ENCODE measurements at places on chromosomes 7 and 10.

DNA sequence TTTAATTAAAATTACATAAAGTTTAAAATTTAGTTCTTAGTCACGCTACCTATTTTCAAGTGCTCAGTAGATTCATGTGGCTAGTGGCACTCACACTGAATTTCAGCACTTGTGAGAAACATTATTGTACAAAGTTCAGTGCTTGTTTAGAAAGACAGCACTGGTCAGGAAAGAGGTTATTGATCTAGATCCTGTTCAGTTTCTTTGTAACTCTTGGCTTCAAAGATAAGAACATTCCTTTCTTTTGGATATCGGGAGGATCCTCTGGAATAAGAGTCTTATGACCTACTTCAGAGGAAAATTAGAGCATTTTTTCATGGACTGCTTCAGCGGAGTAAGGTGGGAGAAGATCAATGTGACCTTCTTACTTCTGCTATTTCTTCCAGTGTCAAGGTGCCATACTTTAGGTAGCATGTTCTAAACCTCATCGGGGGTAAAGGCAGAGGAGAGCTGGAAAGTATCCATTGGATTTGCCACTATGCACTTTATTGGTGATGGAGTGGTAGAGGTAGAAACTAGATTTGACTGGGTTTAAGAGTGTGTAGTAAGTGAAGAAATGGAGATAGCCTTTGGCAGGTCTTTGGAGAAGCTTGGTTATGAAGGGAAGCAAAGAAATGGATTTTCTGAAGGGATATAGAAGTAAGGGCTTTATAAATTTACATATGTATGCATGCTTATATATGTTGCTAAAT lies 39.9 kb downstream of the PHYHIPL start:
- ATAC-seq, result no peak

DNA sequence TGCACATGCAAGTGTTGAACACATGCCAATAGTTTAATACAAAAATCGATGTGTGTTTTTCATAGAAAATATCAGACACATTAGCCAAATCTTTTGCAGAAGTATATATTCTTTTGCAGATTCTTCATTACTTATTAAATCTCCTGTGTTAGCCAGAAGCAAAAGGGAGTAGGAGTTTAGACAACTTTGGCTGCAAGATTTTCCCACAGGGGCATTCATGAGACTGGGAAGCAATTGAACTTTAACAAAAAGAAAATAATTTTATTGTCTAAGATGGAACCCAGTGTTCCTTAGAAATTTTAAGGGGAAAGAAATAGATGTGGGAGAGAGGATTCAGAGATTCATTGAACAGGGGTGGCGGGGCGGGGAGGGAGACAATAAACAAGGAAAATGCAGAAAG lies 1336.0 kb downstream of the GATA3 start:
- ATAC-seq, result no peak

DNA sequence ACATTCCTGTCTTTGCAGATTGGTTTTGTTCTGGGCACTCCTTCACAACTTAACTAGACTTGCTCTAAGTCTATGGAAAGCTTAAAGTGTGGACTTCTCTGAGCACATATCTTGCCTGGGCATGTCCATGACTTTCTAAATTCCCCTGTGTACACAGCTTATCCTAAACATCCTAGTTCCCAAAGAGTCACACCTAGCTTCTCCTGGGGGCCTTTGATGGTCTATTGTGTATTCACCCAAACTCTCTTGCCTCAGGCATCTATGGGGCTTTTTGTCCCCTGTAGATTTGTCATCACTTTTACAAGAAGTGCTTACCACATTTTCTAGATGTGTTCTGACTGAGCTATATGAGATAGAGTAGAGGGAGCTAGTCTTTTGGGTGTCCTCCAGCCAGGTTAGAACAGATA lies 12.2 kb upstream of the ZNF488 start:
- ATAC-seq, result peak; percentile 16

- ATAC-seq, result no peak
These were observed 40.9 kb upstream of the ELAPOR2 start for GRCh38 chr7:87100326-87100725.

DNA sequence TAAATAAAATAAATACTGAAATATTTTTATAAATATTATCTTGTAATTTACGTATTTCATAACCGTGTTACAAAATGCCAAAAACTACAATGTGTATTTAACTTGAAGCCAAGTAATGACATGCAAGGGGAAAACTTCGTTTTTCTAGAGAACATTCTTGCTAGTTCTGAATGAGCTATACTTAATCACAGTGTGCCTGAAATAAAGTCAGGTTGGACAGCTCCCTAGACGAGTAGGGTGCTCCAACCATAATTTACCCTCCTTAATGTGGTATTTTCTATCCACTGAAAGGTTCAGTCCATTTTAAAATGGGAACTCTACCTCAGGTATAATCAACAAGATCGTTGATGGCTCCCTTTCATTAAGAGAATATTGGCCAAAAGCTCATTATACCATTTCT lies 194.5 kb upstream of the AHR start:
- no peak for ATAC-seq

- ATAC-seq, result no peak
These were observed 104.7 kb downstream of the SFMBT2 start for GRCh38 chr10:7306147-7306546.

DNA sequence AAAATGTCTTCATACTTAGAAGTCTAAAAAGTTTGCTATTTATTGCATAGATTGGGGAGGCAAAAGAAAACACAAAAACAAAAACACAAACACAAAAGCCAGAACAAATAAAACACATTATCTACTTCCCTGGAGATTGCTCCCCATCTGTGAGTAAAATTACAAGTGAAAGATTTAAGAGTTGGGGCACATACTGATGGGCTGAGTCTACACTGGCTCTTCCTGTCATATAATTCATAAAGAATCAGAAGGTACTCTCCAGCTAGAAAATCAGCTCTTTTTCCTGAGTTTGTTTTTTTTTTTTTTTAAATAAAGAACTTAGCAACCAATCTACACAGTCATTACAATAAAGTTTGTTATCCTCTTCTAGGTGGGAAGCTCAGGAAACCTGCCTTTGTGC lies 192.4 kb upstream of the LRRN3 start:
- no peak for ATAC-seq

DNA sequence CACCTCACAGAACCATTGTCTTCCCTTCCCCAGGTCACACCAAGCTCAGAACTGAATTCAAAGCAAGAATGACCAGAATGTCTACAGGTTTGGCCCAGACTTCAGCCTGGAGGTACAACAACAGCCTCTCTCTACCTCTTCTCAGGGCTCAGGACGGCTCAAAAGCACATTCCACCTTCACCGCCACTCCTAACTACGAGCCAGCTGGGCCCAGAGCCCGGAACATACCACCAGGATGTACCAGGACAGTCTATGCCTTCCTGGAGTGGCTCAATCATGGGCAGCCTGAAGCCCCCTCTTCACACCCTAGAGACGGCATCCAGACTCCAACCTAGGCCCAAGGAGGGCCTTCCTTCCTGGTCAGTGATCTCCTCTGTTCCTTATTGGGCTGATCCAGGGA lies 41.6 kb downstream of the ANXA8 start:
- ATAC-seq, result no peak

- no peak for ATAC-seq
These were observed 94.4 kb upstream of the COL1A2 start for GRCh38 chr7:94300176-94300835.

DNA sequence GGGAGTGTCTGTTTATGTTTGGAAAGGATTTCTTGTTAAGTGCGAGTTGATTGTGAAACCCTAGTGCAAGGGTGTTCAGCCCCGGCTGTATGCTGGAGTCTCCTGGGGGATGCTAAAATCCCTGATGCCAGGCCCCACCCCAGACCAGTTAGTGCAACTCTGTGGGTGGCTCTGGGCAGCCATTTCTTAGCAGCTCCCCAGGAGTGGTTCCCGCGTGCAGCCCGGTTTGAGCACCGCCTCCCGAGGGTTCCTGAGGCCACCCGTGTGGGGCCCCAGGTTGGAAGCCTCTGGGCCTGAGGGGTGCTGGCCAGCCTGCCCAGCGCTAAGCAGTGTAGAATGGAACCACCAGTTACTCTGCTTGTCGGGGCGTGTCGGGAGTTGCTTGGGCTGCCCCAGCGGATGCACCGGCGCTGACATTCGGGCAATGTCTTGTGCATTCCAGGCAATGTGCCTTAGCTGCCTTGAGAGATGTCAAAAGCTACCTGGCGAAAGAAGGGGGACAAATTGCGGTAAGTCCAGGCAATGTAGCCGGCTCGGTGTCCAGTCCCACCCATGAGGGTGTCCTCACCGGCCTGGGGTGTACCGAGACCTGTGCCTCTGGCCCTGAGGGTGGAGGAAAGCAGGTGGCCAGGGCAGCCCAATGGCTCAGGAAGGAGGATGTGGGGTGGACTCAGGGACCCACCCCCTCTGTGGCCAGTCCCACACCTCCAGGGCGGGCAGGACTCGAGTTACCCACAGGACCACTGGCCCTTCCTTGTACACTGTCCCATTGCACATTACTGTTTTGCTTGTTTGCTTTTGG lies 13.2 kb downstream of the PFKFB3 start:
- ATAC-seq, result no peak

DNA sequence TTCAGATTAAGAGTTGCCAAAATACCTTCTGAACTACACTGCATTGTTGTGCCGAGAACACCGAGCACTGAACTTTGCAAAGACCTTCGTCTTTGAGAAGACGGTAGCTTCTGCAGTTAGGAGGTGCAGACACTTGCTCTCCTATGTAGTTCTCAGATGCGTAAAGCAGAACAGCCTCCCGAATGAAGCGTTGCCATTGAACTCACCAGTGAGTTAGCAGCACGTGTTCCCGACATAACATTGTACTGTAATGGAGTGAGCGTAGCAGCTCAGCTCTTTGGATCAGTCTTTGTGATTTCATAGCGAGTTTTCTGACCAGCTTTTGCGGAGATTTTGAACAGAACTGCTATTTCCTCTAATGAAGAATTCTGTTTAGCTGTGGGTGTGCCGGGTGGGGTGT lies 45.0 kb downstream of the DAGLB start:
- no peak for ATAC-seq

GRCh38 chr10:128712661-128713400 lies 586.6 kb upstream of the MKI67 start:
- no peak for ATAC-seq

- ATAC-seq, result no peak
These were observed 116.1 kb downstream of the INSYN2A start for GRCh38 chr10:127080317-127080716.

- ATAC-seq, result no peak
These were observed 922 bp downstream of the CXCL12 start for GRCh38 chr10:44383749-44384600.

DNA sequence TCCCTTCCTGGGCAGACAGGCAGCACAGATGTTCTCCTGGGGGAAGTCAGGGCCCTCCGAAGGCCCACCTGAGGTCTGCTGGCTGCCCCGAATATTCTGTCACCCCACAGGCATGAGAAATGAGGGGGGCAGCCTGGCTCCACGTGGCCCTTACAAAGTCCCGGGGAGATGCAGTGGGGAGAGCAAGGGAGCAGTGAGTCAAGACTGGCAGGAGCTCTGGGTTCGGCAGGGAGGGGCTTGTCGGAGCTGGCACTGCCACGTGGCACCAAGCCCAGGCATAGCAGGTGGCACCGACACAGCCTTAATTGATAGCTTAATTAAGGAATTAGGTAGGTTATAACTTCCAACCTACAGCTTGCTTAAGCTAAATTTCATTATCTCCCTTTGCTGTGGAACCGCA lies 163.9 kb downstream of the USP6NL start:
- no peak for ATAC-seq

GRCh38 chr7:17153536-17153935 lies 144.9 kb upstream of the AHR start:
- ATAC-seq, result peak; percentile 92

DNA sequence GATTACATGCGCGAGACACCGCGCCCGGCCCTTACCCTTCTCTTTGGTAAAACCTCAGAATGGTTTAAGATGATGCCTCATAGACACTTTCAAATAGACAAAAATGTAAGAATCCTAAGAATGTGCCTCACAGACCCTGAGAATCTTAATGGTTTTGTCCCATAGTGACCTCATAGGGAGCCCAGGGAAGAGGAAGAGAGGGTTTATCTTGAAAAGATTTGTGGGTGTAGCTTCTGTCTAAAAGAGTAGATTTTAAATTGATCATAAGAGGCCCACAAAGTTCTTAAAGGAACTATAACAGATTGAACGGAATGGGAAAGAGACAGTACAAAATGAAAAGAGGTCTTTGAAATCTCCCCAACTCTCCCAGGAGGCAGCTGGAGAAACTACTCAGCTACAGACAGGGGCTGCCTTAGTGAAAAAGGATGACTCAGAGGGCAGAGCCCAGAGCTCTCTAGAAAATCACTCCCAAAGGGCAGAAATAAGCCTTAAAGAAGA lies 220.6 kb downstream of the ADRA2A start:
- no peak for ATAC-seq

DNA sequence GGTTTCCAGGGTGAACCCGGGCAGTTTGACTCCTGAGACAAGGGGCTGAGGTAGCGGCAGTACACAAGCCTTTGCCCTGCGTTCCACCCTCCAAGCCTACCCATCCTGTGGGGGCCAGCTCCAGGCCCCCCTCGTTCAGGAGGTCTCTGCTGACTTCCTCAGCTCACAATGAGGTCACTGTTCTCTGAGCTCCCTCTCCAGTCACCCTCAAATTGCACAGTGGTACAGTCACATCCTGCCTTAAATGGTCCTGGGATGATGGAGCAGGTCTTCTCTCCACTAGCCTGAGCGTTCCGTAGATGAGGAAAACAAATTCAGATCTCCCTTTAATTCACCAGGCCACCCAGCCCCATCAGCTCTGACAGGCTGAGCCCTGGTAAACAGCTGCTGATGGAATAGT lies 90.2 kb downstream of the SH3PXD2A start:
- ATAC-seq, result peak; percentile 75
